ENCODE measurements at places on chromosomes 3 and 15.
A peak's percentile ranks its signal among the peaks of the same experiment; 100 is the strongest.

- DNase-seq, result no peak
Measured at GRCh38 chr15:31511707-31512310, 185.2 kb downstream of the KLF13 start.

DNA sequence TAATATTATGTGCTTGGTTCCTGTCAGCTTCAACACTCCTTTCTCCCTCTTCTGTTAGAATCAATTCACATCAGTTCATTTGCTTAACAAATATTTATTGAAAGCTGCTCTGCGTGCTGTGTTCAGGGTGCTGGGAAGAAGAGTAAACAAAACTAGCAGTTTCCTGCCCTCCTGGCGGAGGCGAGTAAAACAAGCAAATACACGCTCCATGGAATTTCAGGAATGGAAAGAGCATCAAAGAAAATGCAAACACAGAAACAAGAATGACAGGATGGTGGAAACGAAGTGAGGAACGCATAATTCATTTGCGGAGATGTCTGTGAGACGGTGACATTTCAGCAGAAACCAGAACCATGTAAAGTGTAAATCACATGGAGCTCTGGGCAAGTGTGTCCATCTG, 49.4 kb upstream of the SPTSSB start:
- no peak for DNase-seq

GRCh38 chr3:9316881-9317361, 45.9 kb upstream of the THUMPD3 start:
- peak; percentile 28 for DNase-seq

- no peak for DNase-seq
Measured at GRCh38 chr3:157323360-157323759, 113.3 kb upstream of the PTX3 start.

- DNase-seq, result no peak
Measured at GRCh38 chr3:166362698-166363097, 525.5 kb upstream of the BCHE start.

DNA sequence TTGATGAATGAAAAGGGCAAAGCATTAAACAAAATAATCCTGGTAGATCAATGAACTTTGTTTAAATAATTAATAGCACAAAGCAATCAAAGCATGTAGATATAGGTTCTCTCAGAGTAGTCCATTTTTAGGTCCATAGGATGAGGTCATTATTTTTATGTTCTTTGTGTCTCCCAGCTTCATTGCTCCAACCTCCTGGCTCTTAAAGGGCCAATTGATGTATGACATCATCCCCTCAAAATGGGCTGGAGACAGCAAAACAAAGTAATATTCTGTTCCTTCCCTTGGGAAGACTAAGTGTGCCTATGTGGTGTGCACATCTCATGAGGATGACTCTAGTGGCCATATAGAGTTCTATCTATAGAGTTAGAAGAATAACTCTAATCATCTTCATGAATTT, 49.5 kb downstream of the HMG20A start:
- DNase-seq, result no peak

DNA sequence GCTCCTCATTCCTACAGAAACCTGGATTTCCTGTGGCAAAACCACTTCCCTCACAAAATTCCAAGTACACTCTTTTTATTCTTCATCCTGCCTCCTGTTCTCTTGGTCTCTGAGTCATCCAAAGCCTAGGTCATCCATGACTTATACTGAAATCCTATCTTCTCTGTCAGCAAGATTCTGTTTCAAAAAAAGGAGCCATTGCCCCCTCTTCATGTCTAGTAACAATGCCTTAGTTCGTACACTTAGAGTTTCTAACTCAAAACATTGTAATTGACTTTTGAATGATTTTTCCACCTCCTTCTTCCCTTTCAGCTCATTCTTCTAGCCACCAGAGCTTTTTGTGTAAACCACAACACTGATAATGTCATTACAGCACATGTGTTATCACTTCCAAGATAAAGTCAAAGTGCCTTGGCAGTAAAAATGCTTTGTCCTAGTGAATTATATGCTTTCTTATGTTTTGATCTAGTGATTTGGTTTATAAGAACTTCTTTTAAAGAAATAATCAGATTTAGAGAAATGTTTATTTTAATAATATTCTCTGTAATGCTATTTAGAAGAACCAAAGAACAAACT, 256.5 kb upstream of the NECTIN3 start:
- DNase-seq, result no peak

- no peak for DNase-seq
Measured at GRCh38 chr3:112699436-112699978, 58.6 kb upstream of the CCDC80 start.

- no peak for DNase-seq
Measured at GRCh38 chr3:25895031-25895430, 105.1 kb downstream of the OXSM start.

- DNase-seq, result no peak
Measured at GRCh38 chr15:67077641-67078215, 12.3 kb downstream of the SMAD3 start.

DNA sequence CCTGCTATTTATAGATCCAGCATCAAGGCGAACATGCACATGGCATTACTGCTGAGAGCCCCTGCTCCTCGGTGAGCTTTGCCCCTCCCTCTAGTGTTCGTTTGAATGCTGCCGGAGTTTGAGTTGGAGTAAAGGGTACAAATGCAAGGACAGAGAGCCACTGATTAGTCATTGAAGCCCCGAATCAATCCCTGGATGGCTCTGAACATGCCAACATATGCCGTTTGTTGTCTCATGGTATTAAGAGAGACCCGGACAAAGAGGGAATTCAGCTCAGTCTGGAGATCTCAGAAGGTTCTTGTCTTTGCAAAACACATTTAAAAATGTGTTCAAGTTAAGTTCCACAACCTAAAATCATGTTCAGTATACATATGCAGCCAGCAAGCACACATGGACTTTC, 789.2 kb upstream of the NR2F2 start:
- no peak for DNase-seq
